ENCODE measurements at places on chromosomes 13 and 19. TPM values are rescaled to one million over a fixed set of nuclear protein-coding genes. Genes with fewer than 3 reads are reported as not detected.

GAPDHS gene
- not detected for total RNA-seq

FCHO1 gene
- 4.2 TPM for total RNA-seq

PDCD5 gene
- 69.4 TPM for total RNA-seq

VSTM1 gene
- not detected for total RNA-seq

ZNF77 gene
- total RNA-seq = 4.5 TPM

ZNF419 gene
- total RNA-seq = 5.2 TPM

S1PR4 gene
- total RNA-seq = 2.5 TPM

ZNF543 gene
- 9.4 TPM for total RNA-seq

FAM216B gene
- total RNA-seq = 0.09 TPM

DNA sequence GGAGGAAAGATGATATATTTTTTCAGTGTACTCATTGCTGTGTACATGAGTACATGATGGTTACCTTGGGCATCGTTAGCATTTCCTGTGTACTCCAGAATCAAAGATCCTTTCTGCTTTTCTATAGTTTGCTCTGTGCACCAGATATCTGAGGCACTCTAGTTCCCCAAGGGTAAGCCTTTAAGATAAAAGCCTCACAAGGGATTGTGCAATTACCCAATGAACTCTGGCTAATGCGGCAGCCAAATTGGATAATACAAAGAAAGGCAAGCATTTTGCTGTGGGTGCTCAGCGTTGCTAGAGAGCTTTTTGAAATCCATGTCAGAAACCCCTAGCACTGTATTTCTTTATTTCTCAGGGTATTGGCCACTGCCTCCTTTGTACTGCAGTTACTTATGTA lies 2.9 kb downstream of the CYSLTR2 start:
- DNase-seq = no peak

DNA sequence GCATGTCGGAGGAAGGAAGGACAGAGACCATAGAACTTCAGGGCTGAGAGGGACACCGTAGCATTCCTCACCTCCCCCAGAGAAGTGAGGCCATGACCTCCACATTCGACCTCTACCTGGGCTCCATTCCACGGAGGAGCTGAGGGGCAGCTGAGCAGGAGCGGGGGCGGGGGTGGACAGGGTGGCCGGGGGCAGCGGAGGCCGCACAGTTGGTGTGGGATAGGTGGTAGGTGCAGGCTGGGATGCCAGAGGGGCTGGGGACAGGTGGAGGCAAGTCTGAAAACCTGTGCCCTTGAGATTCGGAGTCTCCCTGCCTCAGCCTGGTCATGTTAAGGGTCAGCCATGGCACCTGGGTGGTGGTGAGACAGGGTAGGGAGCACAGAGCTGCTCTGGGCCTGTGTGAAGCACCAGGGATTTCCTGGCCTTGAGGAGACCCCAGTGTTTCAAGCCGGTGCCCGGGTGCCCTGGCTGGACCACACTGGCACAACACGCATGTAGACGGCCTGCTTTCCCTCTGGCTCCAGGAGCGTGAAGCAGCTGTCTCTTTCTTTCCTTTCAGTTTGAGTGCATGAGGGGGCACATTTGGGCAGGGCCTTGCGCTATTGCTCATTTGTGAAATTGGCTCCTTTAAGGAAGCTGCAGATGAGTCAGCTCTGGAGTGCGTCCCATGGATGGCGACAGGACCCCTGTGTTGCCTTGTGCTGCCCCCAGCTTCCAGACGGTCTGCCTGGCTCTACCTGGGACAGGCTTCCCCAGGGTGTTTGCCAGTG lies 51.8 kb downstream of the TSSK6 start:
- DNase-seq = no peak

GRCh38 chr13:104321756-104322155 lies 1255.5 kb upstream of the SLC10A2 start:
- no peak for DNase-seq

DNA sequence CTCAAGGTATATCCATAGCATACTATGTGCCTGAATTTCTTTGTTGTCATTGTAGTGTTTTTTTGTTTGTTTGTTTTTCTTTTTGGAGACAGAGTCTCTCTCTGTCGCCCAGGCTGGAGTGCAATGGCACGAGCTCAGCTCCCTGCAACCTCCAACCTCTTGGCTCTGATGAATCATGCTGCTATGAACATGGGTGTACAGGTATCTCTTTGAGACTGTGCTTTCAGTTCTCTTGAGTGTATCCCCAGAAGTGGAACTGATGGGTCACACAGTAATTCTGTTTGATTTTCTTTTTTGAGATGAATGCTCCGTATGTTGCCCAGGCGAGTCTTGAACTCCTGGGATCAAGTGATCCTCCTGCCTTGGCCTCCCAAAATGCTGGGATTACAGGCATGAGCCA lies 13.7 kb upstream of the SLC25A42 start:
- DNase-seq = no peak

DNA sequence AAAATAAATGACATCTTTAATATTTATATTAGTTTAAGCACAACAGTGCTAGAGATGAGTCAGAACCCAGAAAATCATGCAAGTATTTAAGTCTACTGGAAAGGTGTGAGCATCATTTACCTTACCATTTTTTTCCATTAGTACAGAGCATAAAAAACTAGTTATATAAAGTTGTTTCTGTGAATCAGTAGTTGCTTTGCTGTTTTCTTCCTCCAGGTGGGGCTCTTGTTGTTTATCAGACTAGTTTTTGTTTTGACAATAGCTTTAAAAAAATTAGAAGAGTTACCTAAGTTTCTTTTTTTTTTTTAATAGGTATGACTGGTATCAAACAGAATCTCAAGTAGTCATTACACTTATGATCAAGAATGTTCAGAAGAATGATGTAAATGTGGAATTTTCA lies 12.7 kb downstream of the SUGT1 start:
- no peak for DNase-seq

DNA sequence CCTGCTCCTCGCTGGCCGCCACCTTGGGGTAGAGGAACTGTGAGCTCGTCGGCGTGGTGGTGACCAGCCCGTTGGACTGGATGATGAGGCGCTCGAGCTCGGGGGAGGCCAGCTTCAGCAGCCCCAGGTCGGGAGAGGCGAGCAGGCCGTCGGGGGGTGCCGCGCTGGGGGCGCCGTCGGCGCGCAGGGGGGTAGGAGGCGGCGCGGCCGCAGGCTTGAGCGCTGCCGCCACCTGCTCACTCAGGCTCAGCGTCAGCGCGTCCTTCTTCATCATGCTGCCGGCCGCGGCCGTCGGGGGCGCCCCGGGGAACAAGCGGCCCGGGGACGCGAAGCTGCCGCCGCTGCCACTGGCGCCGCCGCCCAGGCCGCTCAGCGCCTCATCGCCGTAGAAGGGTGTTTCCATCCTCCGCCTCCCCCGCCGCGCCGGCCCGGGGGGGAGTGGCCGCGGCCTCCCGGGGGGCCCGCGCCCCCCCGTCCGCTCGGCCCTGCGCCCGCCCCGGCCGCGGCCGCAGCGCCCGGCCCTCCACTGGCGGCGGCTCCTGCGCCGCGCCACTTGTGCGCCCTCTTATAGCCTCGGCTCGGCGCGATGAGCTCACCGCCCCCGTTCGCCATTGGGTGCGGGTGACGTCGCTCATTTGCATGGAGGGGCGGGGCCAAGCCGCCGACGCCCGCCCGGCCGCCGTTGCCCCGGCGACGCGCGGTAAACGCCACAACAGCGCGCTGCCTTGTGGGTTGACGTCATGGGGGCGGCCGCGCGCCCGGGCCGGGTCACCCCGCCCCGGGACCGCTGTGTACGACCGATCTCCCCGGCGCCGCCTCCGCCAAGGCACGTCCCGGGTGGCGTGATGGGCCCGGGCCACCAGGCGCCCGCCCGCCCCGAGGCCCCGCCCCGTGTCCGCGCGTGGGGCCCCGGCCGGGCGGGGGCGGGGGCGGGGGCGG lies at the start of gene JUND:
Gene JUND, minus strand, starts transcription at position 541 of the 939 bp plus-strand sequence. Its CDS starts 138 bp downstream, at position 403.
- DNase-seq = peak; percentile 98

- no peak for DNase-seq
Observed at GRCh38 chr13:43924549-43925245, 45.0 kb downstream of the LACC1 start.

GRCh38 chr19:43416951-43417623 lies 2.4 kb downstream of the TEX101 start:
- DNase-seq = no peak

DNA sequence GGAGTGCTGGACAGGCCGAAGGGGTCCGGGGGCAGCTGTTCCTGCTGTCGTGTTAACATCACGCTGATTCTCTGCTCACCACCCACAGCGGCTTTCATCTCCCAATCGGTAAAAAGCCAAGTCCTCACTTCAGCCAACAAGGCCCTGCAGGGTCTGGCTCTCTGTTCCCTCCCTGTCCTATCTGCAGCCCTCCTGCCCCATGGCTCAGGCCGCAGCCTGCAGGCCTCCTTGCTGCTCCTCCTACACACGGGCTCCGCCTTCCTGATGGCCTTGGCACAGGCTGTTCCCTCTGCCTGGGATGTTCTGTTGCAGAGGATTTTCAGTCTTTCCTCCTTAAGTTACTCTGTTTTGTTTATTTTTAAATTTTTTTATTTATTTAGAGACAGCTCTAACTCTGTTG lies 22.2 kb downstream of the FUZ start:
- DNase-seq = no peak

GRCh38 chr19:4541114-4541805 lies 1.4 kb upstream of the LRG1 start:
- no peak for DNase-seq

DNA sequence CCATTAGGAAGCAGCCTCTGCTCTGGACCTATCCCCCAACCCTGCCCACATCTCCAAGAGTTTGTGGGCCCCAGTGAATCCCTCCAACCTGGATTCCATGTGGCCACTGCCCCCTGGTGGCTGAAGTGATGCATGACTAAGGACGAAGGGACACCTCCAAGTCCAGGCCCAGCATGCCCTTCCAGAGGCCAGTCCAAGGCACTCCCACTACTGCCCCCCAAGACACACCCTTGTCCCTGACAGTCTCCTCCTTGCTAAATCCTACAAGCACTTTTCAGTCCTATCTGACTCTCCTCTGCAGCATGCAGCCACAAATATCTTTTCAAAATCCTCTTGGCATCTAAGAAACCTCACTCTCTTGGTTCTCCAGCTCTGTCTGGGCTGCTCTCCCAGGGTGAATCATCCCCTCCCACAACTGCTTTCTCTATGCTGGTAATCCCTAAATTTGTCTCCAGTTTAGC lies 33.0 kb downstream of the DEDD2 start:
- DNase-seq = peak; percentile 63

- no peak for DNase-seq
Observed at GRCh38 chr13:82758044-82758443, 1124.2 kb downstream of the SLITRK1 start.

- peak; percentile 72 for DNase-seq
Observed at GRCh38 chr19:53881482-53882390, at the start of gene PRKCG. Gene PRKCG, plus strand, starts transcription at chr19:53882197. Its CDS starts 298 bp downstream, at chr19:53882495.

- no peak for DNase-seq
Observed at GRCh38 chr13:50098693-50099092, 83.4 kb downstream of the KCNRG start.

GRCh38 chr13:101449790-101450748 lies 2.4 kb upstream of the ITGBL1 start:
- no peak for DNase-seq

GRCh38 chr19:7506385-7507328 lies 9.2 kb upstream of the ZNF358 start:
- DNase-seq = peak; percentile 97

DNA sequence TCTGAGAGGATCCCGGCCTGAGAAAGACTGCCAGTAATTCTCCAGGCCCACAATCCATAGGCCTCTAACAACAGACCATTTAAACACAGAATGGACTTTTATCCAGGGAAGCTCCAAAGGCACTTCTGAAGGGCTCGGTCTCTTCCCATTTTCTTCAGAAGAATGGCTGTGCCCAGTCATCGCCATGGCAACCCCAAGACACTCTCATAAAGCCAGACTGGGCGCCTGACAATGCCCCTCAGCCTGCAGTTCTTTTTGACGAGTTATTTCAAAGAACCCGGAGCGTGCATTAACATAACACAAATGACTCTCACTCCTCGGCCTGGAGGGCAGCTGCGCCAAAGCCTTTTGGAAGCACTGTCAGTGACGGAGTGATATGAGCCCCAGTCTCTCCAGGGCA lies 61.0 kb downstream of the RASA3 start:
- DNase-seq = no peak

- no peak for DNase-seq
Observed at GRCh38 chr13:105139048-105139379, 1396.4 kb downstream of the EFNB2 start.

- DNase-seq = no peak
Observed at GRCh38 chr19:46644720-46645119, 8.7 kb upstream of the GNG8 start.

DNA sequence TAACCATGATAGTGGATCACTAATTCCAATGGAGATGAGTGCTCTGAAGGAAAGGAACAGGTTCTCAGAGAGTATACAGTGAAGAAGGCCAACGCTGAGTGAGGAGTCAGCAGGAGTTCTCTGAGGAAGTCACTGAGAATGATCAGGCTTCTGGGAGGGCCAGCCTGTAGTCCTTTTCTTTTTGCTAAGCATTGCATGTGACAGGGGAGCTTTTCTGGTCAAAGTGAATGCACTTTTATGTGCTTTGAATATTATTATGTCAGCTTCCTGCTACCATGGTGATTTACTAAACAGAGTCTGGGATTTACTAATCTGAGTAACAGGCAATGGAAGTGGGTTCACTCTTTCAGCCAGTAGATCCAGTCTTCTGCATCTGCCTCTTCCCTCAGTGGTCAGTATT lies 81.1 kb upstream of the SERP2 start:
- DNase-seq = no peak

DNA sequence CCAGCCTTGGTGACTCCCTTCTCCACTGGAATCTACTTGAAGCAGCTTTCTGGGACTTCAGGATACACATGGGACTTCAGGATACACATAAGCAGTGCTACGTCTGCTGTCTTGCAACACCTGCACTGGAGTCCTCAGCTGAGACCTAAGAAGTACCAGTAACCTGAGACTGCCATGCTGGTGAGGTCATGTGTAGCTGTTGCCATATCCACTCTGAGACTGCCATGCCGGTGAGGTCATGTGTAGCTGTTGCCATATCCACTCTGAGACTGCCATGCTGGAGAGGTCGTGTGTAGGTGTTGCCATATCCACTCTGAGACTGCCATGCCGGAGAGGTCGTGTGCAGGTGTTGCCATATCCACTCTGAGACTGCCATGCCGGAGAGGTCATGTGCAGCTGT lies 937.9 kb downstream of the EFNB2 start:
- DNase-seq = no peak

GRCh38 chr13:31908696-31909411 lies 122.7 kb upstream of the FRY start:
- DNase-seq = no peak

DNA sequence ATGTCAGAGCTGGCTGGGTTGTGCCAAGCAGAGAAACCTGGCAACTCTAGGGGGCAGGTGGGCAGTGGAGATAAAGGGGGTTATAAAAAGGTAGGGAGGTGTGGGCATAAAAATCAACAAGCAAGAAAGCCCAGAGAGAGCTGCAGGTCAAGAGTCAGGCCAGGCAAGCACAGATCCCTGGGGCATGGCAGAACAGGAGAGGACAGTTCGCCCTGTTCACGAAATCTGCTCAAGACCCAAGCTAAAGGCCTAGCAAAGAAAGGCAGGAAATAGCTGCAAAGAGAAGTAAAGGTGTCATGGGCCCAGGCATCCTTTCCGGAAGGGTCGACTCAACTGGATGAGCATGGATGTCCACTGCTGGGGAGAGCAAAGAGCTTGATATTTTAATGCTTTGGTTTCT lies 3.4 kb downstream of the MBNL2 start:
- DNase-seq = peak; percentile 33

- peak; percentile 30 for DNase-seq
Observed at GRCh38 chr19:7912697-7913564, 1.7 kb upstream of the TGFBR3L start.
